ELF-1 (cell line): ENCODE measurements at places on chromosomes 7 and 10.

- DNase-seq: no peak
Observed at GRCh38 chr10:11682851-11683250, 59.3 kb upstream of the ECHDC3 start.

DNA sequence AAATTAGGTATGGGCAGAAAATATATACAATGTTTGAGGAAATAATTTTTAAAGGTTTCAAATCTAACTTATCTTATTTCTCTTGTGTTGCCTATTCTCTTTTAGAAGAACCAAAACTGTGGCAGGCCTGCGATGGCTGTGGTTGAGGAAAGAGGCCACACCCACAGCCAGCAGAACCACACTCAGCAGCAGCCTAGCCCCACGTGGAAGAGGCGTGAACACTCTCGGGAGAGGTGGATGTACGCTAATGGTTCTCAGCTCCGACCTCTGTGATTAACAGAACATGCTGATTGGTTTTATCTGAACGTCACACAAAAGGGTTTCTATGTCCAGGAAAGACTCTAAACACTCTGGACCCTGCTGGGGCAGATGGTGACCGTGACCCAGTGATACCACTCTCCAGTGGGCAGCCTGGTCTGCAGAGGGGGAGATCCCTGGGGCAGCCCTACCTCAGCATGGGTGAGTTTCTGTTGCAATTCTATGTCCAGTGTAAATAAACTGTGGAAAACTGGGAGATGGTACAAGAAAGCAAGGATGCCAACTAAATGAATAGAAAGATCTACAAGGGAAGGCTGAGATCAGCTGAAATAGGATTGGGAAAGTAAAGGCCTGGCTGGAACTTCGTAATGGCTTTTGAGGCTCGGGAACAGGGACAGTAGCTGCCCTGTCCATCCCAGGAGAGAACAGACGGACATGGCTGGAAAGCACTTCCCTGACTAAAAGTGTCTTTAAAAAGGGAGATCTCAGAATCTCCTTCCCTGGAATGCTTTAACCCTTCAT, 26.6 kb downstream of the DIP2C start:
- no peak for DNase-seq

DNA sequence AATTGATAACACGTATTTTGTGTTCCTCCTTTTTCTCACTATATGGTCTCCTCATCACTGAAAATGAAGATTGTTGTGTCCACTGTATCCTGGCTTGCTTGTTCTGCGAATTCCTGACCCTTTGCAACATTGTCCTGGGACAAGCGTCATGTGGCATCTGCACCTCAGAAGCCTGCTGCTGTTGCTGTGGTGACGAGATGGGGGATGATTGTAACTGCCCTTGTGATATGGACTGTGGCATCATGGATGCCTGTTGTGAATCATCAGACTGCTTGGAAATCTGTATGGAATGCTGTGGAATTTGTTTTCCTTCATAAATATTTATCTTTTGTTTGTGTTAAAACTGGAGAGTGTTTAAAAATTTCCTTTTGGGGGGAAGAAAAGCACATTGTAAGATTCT, 93.7 kb downstream of the MDFIC start:
- no peak for DNase-seq

- DNase-seq: no peak
Observed at GRCh38 chr7:128877756-128878120, 15.1 kb downstream of the ATP6V1F start.

- DNase-seq: peak; percentile 19
Observed at GRCh38 chr7:66157060-66157459, 42.4 kb downstream of the CRCP start.

DNA sequence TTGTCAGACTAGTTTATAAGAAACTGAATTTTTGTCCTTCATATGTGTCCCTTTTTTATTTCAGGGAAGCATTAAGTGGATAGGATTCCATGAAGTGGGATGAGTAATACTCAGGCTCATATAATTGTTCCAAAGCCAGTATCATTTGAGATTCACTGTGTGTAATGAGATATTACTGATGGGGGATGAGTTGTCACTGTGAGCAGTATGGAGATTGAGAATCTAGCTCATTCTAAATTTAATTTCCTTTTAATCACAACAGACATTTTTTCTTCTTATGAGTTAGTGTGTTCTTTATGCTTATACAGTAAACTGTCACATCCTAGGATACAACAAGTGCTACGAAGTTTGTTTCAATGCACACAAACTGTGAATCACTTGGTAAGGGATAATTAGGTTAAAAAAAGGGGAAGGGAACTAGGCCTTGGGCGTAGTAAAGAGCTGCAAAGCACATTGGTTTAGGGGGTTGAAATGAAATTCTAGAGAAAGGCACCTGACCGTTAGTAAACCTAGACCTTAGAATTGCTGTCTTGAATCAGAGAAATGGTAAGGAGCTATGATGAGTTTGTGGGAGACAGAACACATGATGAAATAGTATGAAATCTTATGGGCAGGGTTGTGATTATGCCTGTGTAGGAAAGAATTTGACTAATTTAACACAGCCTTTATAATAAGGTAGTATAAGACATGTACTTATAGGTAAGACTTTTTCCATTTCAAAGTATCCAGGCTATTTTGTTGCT, 153.4 kb downstream of the MLLT10 start:
- no peak for DNase-seq

DNA sequence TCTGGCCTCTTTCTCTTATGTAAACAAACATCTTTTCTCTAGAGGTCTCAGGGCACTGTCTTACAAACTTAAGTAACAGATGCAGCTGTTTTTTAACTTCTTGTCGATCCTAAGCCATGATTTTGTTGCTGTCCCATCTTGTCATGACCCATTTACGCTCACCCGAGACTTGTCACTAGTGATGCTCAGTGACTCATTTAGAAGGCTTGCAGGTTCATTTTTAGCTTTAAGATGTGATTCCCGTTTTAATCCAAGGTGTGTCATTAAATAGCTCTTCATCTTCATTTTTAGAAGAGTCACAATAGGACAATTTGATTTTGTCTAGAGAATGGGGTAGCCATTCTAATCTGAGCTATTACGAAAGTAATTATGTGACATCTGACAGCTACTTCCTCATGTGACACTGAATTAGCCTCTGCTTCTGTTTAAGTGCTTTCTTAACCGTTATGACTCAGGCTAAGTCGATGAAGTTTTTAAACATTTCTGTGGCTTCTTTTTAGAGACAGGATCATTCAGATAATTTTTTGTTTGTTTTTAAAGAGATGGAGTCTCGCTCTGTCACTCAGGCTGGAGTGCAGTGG, 42.7 kb downstream of the SPDYE5 start:
- no peak for DNase-seq

- no peak for DNase-seq
Observed at GRCh38 chr7:90617442-90617841, 21.3 kb downstream of the CDK14 start.

GRCh38 chr7:7324698-7325097, 142.4 kb downstream of the C1GALT1 start:
- no peak for DNase-seq

GRCh38 chr10:60443346-60443745, 53.7 kb upstream of the ANK3 start:
- no peak for DNase-seq

DNA sequence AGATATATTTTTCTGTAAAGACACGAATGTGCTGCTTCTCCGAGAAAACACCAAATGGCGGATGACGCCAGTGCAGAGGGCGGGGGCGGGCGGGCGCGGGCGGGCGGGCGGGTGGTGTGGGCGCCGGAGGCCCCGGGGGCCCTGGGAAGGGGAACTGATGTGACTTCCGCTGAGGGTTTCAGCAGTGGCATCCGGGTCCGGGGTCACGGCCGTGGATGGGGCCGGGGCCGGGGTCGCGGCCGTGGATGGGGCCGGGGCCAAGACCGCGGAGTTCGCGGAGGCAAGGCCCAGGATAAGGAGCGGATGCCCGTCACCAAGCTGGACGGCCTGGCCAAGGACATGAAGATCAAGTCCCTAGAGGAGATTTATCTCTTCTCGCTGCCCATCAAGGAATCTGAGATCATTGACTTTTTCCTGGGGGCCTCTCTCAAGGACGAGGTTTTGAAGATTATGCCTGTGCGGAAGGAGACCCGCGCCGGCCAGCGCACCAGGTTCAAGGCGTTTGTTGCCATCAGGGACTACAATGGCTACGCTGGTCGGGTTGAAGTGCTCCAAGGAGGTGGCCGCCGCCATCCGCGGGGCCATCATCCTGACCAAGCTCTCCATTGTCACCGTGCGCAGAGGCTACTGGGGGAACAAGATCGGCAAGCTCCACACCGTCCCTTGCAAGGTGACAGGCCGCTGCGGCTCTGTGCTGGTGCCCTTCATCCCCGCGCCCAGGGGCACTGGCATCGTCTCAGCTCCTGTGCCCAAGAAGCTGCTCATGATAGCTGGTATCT, 20.3 kb upstream of the IGF2BP3 start:
- peak; percentile 68 for DNase-seq

DNA sequence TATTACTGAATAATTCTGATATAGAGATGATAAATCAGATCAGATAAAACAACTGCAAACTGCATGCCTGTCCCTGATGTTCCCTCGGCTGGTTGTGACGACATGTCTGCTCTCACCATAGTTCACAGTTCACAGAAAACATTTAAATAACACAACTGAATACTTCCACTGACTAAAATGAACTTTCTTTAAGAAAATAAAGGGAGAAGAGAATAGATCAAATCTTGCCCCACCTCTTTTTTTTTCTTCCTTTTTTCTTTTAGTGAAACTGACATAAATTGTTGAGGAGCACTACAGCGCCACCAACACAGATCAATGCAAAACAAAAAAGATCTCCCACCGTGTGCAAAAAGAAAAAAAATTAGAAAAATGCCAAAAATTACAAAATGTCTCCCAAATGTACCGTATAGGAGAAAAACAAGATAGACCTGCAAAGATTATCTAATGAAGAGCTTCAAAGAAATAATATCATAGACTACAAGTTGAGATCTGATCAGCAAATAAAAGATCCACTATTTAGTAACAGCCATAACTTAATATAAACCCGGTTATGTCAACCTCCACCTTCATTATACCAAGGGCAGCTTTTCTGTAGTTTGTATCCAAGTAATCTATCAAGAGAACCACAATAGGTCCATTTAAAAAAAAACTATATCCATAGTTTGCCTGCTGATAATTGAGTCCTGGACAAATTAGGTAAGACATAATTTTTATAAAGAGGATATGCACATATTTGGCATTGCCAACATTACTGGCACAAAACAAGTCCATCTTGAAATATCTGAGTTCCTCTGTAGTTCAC, 30.7 kb upstream of the EPC1 start:
- DNase-seq: peak; percentile 11

- DNase-seq: peak; percentile 51
Observed at GRCh38 chr7:2162959-2163358, 69.8 kb downstream of the MAD1L1 start.

DNA sequence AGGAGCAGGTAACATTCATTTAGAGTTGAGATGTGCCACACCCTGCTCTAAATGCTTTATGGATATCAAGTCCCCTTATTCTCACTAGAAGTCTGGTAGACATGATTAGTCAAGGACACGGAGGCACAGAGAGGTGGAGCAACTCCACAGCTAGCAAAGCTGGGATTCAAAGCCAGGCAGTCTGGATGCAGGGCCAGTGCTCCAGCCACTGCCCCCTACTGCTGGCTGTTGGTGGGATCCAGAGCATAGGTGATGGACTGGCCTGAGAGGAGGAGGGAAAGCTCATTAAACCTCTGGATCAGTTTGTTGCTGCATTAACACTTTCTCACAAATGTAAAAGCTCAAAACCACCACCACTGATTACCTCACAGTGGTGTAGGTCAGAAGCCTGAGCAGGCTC, 22.6 kb upstream of the KBTBD2 start:
- no peak for DNase-seq

DNA sequence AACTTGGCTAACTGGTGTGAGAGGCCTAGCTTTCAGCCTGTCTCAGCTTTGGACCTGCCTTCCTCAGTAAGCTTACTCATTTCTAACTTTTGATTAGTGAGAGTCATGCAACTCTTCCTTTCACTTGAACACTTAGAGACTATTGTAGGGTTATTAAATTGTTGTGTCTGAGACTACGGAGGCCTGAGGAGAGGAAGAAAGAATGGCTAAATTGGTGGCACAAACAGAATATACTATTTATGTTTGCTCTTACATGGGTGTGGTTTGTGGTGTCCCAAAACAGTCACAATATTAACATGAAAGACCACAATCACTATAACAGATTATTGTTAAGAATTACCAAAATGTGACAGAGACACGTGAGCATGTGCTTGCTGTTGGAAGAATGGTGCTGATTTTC, 82.1 kb downstream of the TRIM24 start:
- DNase-seq: no peak

DNA sequence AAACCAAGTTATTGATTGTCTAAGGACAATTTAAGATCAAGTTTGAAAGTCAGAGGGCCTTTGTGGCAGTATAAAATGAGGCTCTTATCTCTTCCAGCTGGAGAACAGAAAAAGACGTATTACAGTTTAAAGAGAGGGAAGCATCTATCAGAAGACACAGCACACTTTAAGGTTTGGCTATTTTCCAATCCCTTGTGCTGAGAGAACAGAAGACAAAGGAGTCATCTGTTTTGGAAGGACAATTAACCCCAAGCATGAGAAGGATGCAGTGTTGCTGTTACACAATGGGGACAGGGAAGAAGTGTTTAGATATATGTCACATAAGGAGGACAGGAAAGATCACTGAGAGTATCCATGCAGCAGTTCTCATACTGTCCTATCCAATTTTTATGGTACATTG, 1224.2 kb upstream of the SORCS1 start:
- DNase-seq: no peak

DNA sequence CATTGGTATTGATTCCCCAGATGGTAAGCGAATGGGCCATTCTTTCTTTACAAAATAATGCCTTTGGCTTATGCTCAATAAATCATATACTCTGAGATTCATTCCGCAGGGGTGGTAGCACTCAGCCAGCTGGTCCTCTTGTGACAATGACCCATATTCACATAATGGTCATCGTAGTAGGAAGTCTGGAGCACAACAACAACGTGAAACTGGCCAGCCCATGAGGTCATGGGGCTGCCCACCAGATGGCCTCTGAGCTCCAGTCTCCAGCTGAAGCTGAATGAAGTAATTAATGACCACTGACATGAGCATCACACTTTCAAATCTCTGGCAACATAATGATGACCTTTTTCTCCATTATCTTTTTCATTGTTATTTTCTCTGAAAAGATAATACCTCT, 42.3 kb upstream of the SORCS1 start:
- DNase-seq: no peak

DNA sequence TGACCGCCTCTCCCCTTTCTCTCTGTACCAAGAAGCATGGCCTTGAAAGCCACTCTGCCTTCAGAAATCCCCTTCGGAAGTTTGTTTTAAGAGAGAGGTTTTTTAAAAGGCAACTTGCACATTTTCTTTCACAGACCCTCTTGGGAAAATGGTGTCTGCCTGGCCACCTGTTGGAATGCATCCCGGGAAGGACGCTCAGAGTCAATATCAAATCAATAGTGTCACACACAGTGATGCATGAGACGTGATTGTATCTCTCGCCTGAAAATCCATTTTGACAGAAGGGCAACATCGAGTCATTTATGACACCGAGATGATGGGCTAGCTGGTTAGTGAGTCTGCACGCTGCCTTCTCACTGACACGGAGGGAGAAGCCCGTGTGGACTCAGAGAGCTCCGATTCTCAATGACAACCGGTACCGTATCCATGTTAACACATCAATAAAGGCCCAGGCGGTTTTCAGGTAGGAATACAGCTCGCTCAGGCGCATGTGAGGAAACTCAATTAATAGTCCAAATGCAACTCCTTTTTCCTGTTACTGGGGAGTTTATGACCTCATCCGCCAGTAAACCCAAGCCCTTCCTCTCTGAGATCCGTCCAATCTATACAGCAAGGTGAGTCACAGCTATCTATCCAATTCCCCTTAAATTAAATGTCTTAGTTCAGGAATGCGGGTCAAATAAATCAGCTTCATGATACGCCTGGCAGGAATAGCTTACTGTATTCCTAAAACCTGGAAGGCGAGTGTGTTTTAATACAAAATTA, 621.5 kb upstream of the MKI67 start:
- no peak for DNase-seq

GRCh38 chr10:117334926-117335325, 40.3 kb downstream of the PDZD8 start:
- no peak for DNase-seq
